ENCODE measurements at places on chromosomes 2 and 18.

DNA sequence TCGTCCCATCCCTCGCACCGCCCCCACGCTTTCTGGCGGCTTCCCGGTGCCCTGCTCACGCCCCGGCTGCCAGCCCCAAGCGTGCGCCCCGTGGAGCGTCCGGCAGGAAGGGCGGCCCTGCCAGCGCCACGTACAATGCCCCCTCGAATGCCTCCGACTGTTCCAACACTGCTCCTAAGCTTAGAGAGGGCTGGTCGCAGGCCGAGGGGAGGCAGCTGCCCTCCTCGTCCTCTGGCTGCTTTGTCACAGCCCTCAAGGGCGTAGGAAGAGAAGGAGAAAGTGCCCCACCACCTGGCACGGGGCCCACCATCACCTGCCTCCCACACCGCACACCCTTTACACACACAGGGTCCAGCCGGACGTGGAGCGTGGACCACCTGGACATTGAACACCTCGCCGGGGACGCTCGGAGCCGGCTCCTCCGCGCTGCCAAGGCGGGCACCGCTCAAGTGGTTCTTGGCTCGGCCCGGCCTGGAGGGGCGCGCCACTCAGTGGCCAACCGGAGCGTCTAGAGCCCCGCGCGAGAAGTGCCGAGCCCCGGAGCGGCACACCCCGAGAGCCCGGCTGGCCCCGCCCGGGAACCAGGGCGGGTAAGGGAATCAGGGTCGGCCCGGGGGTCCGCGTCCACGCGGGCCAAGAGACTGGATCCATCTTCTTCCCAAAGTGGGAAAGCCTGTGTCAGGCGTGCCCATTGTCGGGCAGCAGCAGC is 830 bp downstream of the DNER start:
- DNase-seq: no peak

DNA sequence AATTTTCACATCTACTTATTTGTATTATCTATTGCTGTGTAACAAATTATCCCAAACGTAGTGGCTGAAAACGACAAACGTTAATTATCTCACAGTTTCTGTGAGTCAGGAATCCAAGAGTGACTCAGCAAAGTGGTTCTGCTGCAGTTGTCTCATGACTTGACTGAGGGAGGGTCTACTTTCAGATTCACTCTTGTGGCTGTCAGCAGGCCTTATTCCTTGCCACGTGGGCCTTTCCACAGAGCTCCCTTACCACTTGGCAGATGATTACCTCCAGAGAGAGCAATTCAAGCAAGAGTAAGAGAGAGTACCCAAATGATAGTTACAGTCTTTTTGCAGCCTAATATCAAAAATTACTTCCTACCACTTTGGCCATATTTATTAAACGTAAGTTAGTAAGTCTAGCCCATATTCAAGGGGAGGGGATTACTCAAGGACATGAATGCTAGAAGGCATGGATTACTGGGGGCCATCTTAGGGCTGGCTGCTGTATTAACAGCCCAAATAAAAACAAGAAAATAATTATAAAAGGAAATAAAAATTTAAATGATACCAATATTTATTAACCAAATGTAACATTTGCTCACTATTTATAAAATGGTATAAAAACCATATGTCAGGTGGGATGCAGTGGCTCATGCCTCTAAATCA is 48.7 kb upstream of the NBEAL1 start:
- peak; percentile 14 for DNase-seq

DNA sequence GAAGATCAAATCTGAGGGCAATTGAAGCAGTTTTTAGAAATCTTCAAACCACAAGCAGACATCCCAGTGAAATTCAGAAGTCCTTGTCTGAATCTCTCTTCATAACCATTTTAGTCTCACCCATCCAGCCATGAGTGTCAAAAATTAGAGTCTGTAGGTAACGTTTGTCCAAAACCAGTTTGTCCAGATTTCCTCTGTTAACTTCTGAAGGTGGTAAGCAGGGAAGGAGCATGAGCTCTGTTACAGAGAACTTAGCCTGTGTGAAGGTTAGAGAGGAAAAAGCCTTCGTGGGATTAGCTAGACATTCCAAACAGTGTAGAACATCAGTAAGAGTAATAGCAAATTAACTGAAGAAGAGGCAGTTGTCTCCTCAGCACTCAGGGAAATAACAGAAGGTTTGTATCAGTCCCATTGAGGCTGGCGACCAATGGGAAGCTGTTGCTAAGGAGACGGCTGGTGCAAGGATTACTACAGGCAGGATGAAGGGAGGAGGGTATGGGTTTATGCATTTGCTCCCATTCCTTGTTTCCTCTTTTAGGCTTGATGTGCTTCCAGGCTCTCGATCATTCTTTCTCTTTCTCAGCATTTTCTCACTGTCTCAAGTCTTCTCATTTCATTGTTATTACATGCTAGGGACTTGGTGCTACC is 8.7 kb upstream of the GPR155 start:
- DNase-seq: no peak

- no peak for DNase-seq
Measured at GRCh38 chr18:38010971-38011857, 445.6 kb upstream of the CELF4 start.

DNA sequence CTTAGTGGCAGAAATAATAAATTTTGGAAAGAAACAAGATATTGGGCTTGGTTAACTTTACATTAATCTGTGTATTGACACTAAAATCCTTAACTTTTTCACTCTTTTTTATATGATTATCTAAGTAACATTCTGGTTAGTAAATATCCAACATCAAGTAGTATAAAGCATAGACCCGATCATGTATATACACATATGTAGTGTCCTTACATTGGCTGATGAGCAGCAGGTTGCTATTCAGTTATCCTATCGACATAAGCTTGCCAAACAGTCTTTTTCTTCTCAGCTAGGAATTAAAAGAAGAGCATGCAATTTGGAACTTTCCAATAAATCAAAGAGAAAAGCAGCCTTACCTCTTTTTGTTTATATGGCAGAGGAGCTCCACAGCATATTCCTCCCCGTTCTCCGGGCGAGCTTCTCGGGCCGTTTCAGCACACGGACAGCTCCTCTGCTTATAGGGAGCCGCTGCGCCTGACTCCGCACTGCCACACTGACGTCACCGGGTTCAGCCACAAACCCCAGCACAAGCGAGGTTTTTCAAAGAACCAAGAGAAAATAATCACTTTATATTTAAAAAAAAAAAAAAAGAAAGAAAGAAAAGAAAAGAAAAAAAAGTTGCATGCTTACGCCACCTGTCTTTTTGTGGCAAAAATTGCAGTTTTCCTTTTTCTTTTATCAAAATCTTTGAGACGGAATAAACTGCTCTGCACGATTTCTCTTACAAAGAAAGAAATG is at the start of gene SCG2:
TSS of gene SCG2 (minus strand) at position 430 of the 735 bp plus-strand sequence. CDS start 3,079 bp downstream, outside the sequence.
- no peak for DNase-seq

GRCh38 chr18:49006641-49007454 is 56.1 kb upstream of the SMAD7 start:
- DNase-seq: no peak

DNA sequence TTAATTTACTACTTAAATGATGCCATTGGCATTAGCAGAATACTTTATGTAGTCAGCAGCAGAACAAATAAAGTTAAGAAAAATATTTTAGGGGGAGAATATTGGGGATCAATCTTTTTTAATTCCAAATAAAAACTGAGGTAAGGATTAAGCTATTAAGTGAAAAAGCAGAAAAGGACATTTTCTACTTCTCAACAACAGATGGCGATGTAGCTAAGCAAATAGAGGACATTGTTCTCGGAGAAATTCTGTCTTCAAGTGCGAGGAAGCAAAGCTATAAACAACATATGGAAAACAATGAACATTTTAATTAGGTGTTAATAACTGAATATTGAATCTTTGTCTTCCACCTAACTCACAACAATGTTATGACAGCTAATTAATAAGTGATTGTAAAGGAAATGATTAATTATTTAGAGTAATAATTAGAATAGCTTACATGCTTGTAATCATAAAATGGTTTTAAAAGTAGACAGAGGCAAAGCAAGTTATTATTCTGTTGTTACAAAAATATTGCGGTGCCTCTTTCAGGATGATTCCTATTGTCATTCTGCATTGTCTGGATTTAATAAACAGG is 32.9 kb upstream of the CCDC93 start:
- DNase-seq: peak; percentile 9

- no peak for DNase-seq
Measured at GRCh38 chr2:97751752-97752151, 38.4 kb downstream of the ZAP70 start.

- DNase-seq: no peak
Measured at GRCh38 chr18:35642802-35643201, 61.3 kb downstream of the GALNT1 start.

- DNase-seq: no peak
Measured at GRCh38 chr2:177363332-177363731, 29.2 kb upstream of the AGPS start.

- no peak for DNase-seq
Measured at GRCh38 chr2:45457211-45457945, 153.7 kb downstream of the SRBD1 start.

DNA sequence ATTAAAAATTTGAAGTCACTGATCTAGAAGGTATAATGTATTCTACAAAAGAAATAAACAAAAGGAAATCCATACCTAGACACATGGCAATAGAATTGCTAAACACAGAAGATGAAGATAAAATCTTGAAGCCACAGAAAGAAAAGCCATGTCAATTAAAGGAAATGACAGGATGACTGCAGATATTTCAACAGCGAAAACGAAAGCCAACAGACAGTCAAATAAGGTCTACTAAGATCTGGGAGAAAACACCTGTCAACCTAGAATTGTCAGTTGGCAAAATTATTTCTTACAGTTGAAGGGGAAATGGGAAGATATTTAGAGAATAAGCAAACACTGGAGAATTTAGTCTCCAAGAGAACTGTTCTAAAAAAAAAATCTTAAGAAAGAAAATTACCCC is 39.2 kb downstream of the NETO1 start:
- no peak for DNase-seq

DNA sequence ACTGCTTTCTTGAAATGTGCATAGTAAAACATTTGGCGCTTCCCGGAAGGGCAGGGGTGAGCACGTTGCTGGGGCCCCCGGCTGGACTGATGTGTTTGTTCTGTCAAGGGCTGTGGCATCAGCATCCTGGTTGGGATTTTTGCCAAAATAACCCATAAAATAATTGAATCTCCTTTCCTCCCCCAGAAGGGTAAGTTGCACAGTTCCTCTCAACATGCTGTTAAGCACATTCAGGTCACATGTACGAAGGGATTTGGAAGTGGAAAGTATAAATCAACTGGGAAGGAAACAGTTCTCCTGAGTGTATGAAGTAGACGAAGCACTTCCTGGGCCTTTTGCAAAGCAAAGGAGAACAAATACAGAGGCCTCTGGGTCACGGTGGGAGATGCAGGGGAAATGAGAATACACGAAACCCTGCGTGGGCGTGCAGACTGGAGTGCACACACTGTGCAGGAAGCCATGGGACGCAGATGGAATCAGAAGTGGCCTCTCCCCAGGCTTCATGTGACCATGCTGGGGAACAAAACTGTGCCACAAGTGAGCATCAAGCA is 183.9 kb downstream of the LPIN1 start:
- no peak for DNase-seq

GRCh38 chr2:97660775-97661389 is 3.0 kb downstream of the ACTR1B start:
- no peak for DNase-seq

GRCh38 chr2:226797289-226797988 is 2.2 kb downstream of the IRS1 start:
- no peak for DNase-seq

DNA sequence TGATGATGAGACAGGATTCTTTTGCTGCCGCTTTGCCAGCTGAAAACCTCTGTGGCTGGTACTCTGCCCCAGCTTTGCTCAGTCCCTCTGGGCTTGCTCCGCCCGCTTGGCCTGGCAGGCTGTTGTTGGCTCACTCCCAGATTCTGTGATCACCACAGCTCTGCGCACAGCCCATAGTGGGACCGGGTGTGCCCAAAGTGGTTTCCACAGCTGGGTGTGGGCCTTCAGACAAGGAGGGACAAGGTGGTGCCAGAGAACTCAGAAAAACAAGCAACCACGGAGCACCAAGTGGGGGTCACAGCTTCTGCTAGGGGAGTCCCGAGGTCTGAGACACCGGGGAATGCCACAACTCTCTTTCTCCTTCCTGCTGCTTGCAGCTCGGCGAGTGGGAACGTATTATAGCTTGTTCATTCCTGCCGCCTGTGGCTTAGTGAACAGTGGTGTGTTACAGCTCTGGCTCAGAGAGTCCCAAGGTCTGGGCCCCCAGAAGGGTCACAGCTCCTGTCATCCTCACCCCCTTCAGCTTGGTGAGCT is 9.2 kb upstream of the KYNU start:
- DNase-seq: no peak

DNA sequence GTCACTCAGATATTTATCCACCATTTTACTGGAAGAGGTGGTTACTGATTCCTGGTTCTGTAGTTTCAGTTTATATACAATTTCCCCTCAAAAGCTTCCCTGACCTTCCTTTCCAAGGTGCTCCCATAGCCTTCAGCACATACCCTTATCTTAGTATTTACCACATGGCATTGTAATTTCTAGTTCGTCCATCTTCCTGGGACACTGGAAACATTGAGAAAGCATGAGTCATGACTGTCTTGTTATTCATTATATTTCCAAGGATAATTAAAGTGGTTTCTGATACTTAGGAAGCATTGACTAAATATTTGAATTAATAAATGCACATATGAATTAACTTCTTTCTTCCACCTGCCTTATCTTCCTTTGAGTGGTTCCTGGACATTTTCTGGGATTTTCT is 203.8 kb downstream of the ETAA1 start:
- DNase-seq: no peak

- no peak for DNase-seq
Measured at GRCh38 chr2:229601936-229602335, 112.4 kb downstream of the DNER start.

DNA sequence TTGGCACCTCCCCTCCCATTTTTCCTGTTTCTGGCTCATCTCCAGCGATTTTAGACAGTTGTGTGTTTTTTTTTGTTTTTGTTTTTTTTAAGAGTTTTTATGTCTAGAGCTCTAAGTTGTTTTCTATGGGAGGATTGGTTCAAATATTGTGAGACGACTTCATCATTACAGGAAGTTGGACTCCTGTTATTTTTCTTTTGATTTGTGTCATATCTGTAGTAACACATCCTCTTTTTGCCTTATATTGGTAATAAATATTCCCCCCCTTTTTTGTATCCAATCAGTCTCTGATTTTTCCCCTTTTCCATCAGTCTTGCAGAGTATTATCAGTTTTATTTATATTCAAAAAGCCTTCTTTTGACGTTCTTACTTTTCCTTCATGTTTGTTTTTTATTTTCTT is 89.0 kb downstream of the KIAA1328 start:
- DNase-seq: no peak

- DNase-seq: no peak
Measured at GRCh38 chr2:148817210-148817708, 57.8 kb upstream of the KIF5C start.

DNA sequence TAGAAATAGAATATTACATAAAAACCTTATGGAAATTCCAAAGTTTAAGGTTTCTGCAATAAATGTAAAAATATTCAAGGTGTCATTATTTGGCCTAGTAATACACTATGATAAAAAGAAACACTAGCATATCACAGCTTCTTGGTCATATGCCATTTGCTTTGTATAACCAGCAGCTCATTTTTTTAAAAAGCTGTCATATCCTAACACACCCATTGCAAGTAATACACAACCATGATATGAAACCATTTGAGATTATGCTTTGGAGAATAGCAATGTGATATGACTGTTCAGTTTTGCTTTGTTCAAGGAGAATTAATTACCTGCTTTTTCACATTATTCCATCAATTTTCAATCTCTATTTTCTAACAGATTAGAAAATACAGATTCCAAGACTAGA is 149.0 kb downstream of the IKZF2 start:
- DNase-seq: no peak
